ENCODE measurements at places on chromosomes 3 and 15.

DNA sequence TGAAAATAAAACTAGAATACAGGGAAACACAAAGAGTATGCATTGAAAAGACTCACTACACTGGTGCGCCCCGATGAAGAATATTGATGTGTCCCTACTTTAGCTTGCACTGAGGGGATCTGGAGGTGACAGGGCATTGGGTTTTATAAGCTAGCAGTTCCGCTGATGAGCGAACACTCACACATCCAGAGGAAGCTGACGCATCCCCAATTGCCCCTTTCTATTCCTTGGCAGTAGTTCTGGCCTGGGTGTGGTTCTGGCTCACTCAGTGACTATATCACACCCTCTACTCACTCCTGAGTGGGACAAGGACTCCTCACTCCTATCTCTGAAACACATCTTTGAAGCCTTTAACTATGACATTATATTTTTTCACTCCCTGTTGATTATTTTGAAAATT is 71.0 kb downstream of the B3GNT5 start:
- no peak for DNase-seq

GRCh38 chr15:69755551-69756310 is 303.1 kb downstream of the RPLP1 start:
- DNase-seq: no peak

- DNase-seq: no peak
These were observed 15.6 kb upstream of the WNT7A start for GRCh38 chr3:13895155-13896105.

DNA sequence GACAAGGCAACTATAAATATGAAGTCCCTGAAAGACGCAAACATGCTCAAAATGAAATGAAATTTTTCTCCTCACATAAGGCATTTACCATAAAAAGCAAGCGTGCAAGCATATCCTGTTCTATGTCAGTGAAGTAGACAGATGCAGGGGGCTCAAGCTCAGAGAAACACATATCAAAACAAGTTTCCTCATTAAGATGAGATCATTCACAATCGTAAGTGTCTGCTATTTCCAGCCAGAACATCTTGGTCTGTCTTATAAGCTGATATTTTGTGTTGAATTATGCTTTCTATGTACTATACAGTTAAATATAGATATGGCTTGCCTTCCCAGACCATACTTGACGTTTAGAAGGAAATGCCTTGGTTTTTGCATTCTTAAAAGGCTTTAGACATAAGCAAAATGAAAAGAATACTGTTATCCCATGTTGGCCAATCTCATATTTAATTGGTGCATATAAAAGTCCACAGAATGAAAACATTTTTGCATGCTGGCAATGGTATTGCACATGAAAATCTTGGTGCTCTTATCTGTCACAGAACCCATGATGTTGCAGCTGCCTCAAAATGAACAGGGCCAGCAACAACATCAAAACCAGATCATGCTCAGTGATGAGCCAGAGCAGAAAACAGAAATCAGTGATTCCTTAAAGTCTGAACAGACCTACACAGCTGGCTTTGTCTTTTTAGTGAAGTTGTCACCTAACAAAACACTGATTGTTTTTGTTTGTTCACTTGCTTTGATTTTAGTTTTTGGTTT is 65.4 kb downstream of the SIDT1 start:
- no peak for DNase-seq

DNA sequence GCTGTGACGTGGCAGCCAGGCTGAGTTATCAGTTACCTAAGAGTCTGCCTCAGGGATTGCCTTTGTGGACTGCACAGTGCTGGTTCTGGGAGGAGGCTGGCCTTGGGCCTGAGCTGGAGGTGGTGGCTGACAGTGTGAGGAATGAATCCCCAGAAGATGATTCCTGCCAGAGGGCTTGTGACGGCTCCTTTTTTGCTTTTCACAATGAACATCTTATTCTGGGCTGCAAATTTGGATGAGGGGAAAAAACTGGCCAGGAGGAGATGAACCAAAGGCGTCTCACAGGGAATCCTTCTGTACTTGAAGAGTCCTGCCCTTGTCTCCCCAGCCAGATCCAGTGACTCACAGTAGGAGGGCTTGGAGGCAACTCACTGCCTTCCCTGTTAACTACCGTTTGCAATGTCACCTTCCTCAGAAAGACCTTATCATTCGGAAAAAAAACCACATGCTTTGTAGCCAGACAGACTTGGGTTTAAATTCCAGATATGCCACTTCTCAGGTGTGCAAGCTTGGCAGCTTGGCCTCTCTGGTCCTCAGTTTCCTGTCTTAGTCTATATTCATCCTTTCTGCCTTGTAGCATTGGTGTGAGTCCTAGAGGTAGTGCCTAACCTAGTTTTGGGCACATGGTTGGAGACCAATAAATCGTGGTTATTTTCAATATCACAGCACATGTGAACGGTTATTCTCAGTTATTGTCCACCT is 19.1 kb downstream of the ST6GAL1 start:
- no peak for DNase-seq

GRCh38 chr3:59372346-59372745 is 322.5 kb upstream of the CFAP20DC start:
- no peak for DNase-seq

DNA sequence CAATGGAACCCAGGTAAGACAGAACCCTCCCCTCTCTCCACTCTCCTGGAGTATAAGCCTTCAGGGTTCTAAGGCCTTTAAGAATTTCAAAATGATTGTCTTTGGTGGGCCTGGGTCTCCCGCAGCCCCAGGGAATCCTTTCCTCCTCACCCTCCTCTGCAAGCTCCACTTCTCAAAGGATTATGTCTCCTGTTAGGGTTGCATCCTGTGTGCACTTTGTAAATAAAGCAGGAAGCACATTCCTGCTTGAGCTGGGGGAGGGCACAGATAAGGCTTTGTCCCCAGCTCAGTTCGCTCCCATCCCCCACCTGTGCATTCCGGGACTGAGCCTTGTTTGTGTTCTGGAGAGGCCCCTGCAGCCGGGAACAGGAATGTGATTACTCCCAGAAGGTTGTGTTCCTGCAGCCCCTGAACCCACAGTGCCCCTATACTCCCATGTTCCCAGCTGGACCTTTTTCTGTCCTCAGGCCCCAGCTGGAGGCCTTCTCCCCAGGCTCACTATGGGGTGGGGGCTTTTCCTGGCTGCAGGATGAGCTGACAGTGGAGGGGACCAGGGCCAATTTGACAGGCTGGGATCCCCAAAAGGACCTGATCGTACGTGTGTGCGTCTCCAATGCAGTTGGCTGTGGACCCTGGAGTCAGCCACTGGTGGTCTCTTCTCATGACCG is 9.5 kb downstream of the TYRO3 start:
- no peak for DNase-seq

DNA sequence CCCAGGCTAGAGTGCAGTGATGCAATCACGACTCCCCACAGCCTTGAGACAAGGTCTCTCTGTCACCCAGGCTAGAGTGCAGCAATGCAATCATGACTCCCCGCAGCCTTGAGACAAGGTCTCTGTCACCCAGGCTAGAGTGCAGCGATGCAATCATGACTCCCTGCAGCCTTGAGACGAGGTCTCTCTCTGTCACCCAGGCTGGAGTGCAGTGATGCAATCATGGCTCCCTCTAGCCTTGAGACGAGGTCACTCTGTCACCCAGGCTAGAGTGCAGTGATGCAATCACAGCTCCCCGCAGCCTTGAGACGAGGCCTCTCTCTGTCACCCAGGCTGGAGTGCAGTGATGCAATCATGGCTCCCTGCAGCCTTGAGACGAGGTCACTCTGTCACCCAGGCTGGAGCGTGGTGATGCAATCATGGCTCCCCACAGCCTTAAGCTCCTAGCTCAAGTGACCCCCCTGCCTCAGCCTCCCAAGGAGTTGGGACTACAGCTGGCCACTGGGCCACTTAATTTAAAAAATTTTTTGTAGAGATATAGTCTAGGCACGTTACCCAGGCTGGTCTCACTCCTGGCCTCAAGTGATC is 26.1 kb downstream of the TFRC start:
- DNase-seq: no peak

Data from NCI-H187 treated with DMSO at 0.1 percent for 48 hours (cell line).